DMS 273 treated with DMSO at 0.1 percent for 48 hours (cell line): ENCODE measurements at places on chromosomes 1 and 21.

- DNase-seq: no peak
These were observed 63.3 kb downstream of the POFUT2 start for GRCh38 chr21:45224189-45224938.

DNA sequence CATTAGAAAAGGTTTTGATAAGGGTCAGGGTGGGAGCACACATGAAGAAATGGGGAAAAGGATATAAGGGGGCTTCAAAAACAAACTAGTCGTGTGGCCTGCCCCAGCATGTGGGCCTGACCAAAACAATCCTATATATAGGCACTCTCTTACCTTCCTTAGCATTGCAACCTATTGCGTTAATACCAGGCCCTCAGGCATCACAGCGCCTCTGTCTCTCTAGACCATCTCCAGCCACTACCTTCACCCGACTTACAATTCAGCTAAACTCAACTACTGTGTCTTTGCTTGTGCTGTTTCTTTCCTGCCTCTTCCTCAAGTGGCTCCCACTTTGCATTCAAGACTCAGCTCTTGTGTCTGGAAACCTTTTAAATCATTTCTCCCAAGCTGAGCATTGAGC lies 47.0 kb upstream of the GJA5 start:
- no peak for DNase-seq

GRCh38 chr1:81808760-81809159 lies 8.0 kb downstream of the ADGRL2 start:
- DNase-seq: no peak

DNA sequence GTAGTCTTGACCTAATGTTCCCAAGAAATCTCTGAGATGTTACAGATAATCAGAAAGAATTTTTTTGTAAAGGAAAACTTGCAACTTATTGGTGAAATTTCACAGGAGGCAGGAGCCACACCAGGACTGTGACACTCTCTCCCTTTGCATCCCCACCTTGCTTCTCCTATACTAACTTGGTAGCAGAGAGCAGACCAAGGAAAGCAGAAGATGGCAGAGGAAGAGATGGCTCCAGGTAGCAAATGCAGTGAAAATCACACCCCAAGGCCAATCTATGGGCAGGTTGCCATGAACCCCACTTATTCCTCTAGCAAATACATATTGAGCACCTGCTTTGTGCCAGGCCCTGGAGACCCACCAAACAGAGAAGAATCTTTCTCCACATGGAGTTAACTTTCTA lies 303.4 kb upstream of the C1orf174 start:
- no peak for DNase-seq

- no peak for DNase-seq
These were observed 62.6 kb downstream of the KIF21B start for GRCh38 chr1:200960948-200961340.

DNA sequence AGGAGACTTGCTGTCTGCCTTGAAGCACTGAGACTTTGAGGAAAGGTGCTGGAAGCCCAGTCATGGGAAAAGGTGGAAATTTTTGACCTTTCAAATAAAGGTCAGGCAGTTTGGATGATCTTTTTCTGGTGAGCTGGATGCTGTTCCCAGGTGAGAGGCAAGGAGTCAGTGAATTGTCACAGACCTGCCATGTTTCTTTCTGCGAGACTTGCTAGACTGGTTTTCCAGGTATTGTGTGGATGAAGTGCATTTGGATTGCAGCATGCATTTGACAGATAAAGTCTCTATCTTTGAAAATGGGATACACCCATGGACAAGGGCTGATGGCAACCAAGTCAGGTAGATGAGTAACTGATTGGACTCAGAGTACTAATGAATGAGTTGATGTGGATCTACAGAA lies 65.7 kb upstream of the NHLH2 start:
- no peak for DNase-seq

DNA sequence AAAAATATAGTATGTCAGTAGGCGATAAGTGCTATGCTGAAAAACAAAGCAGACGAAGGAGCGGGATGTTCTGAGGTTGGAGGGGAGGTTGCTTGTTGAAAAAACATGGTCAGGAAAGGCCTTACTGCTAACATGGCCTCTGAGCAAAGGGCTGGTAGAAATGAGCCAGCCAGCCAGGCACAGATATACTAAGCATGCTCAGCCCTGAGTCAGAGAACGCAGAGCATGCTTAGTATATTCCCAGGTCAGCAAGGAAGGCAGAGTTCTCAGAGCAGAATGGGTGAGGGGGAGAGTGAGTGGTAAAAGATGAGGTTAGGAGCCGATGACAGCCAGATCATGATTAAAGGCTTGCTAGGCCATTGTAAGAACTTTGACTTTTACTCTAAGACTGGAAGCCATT lies 36.7 kb downstream of the ZBTB40 start:
- no peak for DNase-seq

DNA sequence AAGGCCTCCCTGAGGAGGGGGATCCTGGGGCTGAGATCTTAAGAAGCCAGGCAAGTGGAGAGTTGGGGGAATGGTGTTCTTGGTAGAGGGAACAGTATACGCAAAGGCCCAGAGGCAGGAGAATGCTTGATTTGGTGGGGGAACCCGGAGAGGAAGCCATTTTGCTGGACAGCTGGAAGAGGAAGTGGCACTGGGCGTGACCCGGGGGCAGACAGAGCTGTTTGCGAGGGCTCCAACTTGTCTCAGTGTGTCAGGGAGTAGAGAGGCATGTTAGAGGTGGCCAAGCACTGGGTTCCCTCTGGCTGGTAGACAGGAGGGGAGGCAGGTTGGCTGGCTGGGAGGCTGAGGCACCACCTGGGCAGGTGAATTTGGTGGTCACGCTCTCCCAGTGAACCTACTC lies 96.3 kb upstream of the ACTL8 start:
- DNase-seq: no peak

DNA sequence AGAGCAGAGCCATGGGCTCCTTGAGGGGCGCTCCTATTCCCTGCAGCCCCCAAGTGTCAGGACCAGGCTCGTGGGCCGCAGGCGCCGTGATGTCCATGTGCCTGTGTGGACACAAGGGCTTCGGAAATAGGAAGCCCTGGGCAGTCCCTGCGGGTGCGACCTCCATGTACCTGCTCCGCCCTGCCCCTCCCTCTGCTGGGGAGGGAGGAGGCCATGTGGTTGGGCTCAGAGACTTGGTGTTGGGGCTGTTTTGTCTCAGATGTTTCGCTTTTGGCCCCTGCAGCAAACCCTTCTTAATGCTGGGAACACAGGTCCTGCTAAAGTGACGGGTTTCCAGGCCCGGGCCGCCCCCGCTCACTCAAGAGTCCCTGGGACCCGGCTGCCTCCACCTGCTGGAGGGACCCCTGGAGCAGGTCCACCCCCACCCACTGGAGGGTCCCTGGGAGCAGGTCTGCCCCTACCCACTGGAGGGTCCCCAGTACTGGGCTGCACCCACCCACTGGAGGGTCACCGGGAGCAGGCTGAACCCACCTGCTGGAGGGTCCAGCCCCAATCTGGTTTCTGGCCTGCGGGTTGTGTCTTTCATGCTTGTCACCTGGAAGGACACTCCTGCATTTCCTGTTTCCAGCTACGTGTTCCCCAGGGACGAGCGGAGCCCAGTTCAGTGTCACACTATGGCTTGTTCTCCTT lies 156.5 kb downstream of the PEX14 start:
- DNase-seq: no peak

DNA sequence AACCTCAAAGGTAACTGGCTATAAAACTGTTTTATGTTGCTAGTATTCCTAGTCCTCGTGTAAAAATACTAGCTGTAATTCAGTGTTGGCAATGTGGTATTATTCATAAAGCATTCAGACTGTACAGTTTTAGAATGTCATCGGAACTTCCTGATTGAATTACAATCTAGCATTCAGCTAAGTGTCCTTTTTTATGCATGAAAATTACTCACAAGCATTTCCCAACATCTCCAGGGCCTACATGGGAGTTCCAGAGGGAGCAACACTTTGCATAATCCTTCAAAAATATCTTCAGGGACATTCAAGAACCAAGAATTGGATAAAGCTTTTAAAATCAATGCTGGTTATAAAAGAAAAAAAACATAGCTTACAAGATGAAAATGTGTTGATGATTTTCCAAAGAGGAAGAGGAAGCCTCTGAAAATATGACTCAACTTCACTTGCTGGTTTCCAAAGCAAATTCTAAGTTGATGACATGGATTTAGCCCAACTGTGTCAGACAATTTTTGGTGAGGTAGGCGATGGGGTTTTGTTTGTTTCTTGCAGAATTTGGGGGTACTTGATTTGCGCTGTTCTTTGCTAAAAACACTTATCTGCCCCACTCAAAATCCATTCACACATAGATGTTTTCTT lies 137.8 kb downstream of the SLC44A5 start:
- DNase-seq: no peak

DNA sequence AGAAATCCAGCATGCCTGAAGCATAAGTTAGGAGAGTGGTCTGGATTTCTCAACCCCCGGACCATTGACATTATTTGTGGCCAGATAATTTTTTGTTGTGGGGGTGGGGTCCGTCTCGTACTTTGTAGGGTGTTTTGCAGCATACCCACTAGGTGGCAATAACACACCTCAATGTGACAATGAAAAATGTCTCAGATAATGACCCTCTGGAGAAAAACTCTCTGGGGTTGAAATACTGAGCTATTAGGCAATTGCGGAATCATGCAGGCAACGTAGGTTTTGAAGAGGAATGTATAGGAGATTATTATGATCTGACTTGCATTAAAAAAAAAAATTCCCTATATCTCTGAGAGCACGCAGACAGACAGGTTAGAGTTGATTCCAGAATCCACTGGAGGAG lies 25.3 kb upstream of the RRP15 start:
- peak; percentile 2 for DNase-seq

GRCh38 chr1:153919876-153920852 lies 2.6 kb downstream of the GATAD2B start:
- DNase-seq: peak; percentile 11

DNA sequence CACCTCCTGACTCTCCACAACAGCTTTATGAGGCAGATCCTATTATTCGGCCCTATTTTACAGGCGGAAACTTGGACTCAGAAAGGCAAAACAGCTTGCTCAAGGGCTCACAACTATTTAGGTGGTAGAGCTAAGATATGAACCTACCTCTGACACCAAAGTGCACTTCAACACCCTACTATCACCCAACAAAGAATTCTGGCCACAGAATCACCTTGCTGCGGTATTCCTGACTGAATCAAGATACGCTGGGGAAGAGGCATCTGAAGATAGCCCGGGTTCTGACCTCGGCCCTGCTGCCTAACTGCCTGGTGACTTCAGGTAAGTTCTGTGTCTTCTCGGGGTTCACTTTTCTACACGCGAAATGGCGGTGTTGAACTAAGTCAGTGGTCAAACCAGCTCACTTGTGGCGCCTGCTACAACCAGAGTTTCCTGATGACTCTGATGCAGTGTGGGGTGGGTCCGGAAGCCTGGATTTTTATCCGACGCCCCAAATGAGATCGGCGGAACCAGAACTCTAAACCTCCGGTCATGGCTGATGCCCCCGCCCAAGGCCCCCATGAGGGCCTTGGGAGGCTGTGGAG lies 608 bp downstream of the PEF1 start:
- DNase-seq: no peak

GRCh38 chr1:5903031-5903430 lies 89.2 kb downstream of the NPHP4 start:
- no peak for DNase-seq

DNA sequence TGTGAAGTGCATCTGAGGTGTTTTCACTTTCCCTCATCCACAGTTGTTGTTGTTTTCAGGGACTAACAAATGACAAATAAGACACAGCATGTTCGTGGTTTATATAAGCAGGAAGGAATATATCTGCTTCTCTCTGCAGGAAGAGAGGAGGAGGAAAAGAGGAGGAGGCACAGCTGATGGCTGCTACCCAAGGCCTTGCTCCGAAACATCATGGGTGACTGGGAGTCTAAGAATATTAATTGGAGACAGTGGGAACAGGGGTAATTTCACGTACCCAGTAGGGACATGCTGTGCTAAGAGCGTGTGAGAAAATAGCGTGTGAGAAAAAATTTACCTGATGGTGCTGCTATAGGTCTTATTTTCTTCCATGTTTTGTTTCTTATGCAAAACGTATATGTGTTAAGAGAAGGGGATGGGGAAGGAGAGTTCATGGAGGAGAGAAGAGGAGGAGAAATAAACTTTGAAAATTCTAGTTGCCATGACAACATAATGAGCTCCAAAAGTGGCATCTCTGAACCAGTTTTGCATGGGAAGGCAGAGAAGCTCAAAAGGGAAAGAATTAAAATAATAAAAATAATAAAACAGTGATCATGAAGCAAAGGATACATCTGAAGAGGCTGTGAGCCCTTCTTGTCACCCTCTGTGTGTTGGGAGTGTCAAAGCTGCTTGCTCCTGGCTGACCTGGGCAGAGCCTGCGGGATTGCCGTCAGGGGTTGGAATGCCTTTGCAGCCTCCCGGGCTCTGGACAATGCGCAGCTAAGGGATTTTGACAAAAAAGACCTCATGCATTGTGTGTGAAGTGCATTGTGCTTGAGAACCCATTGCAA lies 192.0 kb downstream of the CACNA1E start:
- DNase-seq: no peak

GRCh38 chr1:171081314-171081753 lies 9.4 kb upstream of the FMO3 start:
- no peak for DNase-seq

DNA sequence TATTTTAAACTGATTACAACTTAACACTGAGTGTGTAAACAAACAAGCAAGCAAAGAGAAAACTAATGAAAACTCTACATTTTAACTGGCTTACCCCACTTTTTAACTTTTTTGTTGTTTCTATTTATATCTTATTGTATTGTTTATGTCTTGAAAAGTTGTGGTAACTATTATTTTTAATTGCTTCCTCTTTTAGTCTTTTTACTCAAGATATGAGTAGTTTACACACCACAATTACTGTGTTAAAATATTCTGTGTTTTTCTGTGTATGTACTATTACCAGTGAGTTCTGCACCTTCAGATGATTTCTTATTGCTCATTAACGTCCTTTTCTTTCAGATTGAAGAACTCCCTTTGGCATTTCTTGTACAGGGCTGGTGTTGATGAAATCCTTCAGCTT lies 4.7 kb upstream of the HHAT start:
- DNase-seq: no peak

GRCh38 chr1:9313576-9313975 lies 20.9 kb downstream of the SPSB1 start:
- DNase-seq: no peak

DNA sequence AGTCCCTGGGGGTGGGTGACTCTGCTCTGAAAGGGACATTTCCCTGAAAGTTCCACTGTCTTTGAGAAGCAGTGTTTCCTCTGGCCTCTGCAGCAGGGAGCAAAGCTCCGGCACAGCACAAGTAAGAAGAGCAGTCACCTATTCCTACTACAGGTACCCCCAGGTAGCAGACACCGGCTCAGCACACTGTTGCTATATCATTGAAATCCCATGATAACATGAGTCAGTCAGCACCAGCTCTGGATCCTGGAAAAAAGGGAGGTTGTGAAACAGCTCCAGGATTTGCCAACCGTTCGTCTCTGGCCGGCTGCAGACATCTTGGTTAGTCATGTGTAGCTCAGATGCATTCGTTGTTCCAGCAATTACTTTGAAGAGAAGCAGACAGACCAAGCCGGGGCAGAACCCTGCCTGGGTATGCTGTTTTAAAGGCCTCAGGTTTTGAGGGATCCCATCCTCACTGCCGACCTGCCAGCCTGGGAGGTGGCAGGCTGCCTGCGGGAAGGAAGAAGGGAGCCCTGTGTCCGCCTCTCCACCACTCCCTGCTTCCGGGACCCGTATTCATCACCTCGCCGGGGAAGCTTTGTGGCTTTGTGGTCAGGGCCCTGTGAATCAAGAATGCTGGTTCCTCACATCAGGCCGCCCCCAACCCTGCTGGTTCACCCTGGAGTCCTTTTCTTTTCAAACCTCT lies 139.2 kb downstream of the CLIC6 start:
- DNase-seq: no peak

- DNase-seq: no peak
These were observed 33.9 kb downstream of the ABCG1 start for GRCh38 chr21:42252778-42253340.
